ENCODE measurements at places on chromosomes 4 and X.

GRCh38 chr4:20617678-20618396 is 82.4 kb upstream of the PACRGL start:
- DNase-seq: no peak

GRCh38 chr4:188976644-188977115 is 837.4 kb downstream of the TRIML1 start:
- DNase-seq: peak; percentile 88

DNA sequence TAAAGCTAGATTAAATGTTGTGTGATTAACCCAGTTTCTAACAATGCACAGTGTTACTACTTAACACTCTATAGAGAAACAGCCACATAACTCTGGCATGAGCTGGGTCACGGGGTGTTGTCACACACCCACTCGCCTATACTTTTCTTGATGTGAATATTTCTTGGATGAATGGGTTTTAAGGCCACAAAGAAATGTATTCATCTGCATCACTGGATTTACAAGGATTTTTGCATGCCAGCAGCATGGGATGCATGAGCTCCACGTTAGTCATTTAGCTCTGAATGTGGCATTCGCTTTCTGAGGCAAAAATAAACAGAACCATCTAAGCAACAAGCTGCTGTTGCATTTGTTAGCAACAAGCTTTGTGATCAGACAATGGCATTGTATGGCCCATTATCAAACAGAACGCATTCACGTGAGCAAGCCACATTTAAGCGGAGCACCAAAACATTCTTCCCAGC is 89.7 kb downstream of the LRP2BP start:
- no peak for DNase-seq

DNA sequence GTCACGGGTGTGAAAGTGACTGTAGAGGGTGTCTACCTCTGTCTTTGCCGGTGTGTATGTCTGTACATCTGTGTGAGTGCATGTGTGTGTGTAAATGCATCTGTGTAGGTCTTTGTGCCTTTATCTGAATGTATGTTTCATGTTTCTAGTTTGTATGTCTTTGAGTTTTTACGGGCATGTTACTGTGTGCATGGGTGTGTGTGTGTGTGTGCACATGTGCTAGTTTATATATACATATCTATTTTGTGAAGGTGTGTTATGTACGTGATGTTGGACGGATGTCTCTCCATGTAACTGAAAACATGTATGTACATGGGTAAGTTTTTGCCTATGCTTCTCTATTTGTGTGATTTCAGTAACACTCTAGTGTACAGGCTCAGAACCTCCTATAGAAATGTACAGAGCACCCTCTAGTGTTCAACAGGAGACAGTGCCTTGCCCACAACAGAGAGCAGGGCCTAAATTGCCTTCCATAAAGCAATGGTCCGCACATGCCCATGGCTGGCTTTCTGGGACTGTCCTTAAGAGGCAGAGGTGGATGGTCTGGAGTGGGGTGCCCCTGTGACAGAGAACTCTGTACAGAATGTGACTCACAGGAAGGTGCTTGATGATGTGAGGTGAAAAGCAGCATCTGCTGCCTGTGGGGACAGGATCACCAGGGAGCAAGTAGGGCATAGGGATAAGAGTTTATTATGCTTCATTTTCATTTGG is 343.5 kb downstream of the RAPGEF2 start:
- DNase-seq: no peak

- no peak for DNase-seq
These were observed 1.9 kb downstream of the DCAF12L2 start for GRCh38 chrX:126164226-126164625.

DNA sequence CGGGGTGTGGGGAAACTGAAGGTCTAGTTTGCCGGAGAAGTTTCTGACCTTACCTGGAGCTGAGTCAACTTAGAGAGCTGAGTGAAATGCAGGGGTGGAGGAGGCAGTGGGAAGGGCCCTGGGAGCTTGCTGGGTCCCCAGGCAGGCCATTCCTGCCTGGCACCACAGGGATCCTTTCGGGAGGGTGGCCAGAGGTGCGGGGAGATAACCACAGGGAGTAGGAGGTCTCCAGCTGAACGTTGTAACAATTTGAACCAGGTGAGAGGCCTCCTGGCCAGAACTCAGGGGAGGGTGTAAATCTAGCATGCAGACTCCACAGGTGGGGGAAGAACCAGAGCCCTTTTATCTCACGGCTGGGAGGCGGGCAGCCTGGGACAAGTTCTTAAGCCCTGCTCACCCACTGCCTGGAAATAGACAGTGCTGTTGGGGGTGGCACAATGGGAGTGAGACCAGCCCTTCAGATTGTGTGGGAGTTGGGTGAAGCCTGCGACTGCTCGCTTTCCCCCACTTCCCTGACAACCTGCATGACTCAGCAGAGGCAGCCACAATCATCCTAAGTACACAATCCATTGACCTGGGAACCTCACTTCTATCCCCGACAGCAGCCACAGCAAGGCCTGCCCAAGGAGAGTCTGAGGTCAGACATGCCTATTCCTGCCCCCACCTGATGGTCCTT is 247.4 kb downstream of the ADGRA3 start:
- no peak for DNase-seq

DNA sequence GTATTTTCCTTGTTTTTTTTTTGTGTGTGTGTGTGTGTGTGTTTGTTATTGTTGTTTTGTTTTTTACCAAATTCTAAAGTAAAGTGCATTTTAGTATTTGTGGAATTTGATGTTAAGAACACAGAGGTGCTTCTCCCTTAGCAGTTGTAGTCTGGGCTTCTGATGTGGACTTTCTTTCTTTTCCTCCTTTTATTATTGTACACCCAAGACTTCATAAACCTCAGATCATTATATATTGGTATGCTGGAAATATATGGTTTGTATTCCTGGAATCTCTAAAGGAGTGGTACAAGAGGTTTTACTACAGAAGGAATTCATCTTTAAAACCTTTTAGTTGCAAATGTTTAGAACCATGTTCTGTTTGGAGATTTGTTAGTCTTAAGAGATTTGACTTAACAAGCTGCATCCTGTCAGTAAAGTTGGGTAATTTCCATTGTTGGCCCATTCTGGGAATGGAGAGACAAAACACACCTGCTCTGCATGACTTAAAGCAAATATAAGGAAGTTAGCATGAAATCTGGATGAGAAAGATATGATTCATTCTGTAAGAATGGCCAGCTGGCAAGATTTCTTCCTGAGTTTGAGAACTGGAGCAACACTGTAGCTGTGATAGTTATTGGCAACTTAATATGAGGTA is 64.0 kb downstream of the SMAD1 start:
- DNase-seq: no peak

GRCh38 chr4:54378461-54378860 is 149.4 kb downstream of the PDGFRA start:
- no peak for DNase-seq

GRCh38 chr4:86294883-86295282 is 65.0 kb downstream of the MAPK10 start:
- no peak for DNase-seq

GRCh38 chr4:53476232-53477037 is 99.0 kb downstream of the FIP1L1 start:
- DNase-seq: no peak

DNA sequence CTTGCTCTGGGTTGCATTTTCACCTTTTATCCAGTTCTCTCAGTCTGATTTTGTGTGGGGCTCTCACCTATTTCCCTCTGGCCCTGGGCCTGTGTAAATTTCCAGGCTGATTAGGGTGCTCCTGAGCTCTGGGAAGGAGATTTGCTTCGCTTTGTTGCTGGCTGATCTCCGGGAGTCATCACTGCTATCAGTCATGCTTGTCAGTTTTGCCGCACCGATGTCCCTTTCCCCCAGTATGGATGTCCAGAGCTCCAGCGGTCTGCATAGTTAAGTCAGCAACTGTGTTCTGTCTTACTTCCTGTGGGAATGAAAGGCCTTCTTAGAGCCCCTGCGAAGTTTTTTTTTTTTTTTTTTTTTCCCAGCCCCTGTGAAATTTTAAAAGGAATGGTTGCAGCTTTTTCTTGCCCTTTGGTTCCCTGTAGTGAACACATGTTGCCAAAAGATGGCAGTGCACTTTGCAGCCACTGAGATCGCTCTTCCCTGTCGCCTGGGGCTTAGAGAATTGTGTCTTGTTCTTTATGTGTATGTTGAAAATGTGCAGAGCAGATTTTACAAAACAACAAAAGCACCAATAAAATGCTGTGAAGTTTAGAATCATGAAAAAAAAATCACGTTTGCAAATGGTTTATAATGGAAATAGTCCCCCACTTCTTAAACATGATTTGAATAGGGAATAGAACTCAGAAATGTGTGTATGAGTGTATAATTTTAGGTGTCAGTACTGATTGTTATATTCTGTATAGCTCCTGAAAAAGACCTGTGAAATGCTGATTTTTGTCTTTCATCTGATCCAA is 109.1 kb upstream of the SLC4A4 start:
- DNase-seq: no peak

DNA sequence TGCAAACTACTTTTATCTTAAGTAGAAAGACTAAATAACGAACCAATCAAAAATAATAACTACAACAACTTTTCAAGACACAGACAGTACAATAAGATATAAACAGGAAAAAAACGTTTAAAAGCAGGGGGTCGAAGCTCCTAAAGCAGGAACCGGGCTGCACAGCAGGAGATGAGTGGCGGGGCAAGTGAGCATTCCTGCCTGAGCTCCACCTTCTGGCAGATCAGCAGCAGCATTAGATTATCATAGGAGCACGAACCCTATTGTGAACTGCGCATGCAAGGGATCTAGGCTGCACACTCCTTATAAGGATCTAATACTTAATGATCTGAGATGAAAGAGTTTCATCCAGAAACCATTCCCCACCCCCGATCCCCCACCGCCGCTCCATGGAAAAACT is 146.2 kb downstream of the TEX11 start:
- no peak for DNase-seq

Measured in iPS DF 19.7 (cell line).